CD4-positive, alpha-beta T cell treated with Interleukin-1 beta for 1 hour (primary cell): ENCODE measurements at places on chromosomes 12 and 14.

DNA sequence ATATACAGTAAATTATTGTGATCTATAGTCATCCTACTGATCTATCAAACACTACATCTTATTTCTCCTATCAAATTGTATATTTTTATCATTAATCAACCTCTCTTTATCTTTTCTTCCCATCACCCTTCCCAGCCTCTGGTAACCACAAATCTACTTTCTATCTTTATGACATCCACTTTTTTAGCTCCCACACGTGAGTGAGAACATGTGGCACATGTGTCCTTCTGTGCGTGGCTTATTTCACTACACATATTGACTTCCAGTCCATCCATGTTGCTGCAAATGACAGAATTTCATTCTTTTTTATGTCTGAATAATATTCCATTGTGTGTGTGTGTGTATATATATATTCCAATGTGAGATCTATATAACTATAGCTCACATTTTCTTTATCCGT is 67.8 kb upstream of the TBX5 start:
- DNase-seq: no peak

- no peak for DNase-seq
These were observed 491.7 kb upstream of the LMO3 start for GRCh38 chr12:17097674-17098073.

- no peak for DNase-seq
These were observed 84.5 kb upstream of the MANSC4 start for GRCh38 chr12:27864521-27864920.

DNA sequence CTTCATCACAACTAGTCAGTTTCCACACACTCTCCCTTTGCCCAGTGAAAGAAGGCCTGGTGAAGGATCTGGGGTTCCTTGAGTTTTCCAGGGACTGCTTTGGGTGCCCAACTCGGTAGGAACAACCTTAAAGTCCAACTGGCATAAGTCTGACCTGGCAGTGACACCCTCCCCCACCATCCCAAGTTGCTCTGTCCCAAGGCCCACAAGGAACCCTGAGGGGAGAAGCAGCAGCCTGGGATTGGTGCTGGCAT is 1.6 kb downstream of the KMT2D start:
- no peak for DNase-seq

- no peak for DNase-seq
These were observed 64.7 kb downstream of the KIF26A start for GRCh38 chr14:104203071-104203425.

- DNase-seq: no peak
These were observed 863.7 kb downstream of the LRFN5 start for GRCh38 chr14:42470427-42470719.

DNA sequence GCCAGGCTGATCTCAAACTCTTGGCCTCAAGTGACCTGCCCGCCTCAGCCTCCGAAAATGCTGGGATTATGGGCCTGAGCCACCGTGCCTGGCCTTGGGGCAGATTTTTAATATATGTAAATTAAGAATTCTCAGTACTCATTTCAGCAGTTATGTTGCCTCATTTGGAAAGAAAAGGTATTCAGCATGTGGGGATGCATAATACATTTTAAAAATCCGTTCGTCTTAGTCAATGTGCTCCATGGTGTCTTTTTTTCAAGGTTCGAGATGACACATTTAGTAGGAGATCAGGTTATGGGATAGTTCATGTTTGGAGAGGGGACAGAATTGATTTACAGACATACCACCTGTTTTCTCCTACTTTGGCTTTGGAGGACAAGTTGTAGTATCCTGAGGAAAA is 10.2 kb downstream of the SYNE2 start:
- no peak for DNase-seq

DNA sequence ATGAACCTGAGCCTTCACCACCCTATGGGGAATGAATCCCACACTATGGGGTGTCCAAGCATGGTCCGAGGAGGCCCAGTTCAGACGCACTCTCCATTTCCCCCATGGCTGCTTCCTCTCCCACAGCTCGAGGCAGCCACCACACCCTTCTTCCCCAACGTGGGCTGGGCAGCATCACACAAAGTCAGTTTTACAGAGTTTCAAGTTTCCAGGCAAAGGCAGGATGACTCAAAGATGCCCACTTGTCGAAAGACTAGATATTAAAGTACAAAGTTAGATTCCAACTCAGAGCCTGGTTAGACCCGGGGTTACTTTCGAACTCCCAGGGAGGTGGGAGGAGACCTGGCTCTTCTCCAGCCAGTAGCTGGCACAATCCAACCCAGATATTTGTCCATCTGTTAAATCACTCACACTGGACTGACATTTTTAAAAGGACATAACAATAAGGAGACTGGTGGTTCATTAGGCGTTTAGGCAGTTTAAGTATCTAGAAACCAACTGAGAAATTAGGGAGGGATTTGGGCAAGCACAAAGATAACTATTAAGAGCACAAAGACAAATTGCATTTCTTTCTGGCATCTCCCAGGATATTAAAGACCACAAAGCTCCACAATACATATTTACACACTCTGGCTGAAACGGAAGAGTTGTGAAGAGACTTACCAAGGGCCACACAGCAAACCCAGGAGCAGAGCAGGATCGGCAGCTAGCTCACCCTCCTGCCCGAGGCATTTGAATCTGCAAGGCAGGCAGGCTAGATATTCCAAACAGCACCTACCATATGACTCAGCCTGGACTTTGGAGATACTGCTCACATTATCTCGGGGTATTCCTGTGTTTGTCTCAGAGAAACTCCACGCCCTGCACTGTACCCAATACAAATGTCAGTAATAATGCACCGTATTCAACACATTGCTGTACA is 34.8 kb downstream of the TMCC3 start:
- no peak for DNase-seq

DNA sequence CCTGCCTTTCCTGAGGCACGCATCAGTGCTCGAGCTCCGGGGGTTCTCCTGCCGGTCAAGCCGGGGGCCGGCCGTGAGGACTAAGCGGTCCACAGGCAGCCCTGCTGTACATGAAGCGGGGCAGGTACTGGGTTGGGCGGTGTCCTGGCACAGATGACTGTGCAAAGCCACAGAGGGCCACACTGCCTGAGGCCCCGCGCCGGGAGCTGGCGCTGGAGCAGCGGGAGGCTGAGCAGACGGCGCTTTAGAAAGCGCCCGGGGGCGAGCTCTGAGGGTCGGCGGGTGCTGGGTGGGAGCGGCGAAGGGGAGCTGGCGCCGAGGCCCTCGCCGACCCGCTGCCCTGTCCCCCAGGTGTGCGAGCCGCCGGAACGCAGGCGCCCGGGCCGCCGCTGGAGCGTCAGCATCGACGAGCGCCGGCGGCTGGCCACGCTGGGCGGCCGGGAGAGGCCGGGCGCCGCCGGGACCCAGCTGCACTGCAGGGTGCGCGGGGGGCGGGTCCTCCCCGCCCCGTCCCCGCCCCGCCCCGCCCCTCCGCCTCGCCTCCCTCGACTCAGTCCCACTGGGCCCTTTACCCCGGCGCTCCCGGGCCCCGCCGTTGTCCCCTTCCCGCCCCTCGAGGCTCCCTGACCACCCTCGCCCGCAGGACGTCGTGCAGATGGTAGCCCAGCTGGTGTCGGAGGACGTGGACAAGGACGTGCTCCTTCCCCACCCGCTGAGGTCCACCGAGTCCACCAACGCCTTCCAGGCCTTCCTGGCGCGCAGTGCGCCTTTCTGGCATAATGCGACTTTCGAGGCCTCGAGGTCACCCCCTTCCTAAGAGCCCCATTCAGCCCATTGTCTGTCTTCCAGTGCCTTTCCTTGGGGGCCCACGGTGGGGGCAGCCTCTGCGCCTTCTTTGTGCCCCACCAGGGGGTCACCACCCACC is 8.3 kb upstream of the MTA1 start:
- DNase-seq: peak; percentile 23
